ENCODE measurements at places on chromosomes 3 and 15.

GRCh38 chr15:69914040-69914439 lies 183.7 kb downstream of the TLE3 start:
- no peak for DNase-seq

DNA sequence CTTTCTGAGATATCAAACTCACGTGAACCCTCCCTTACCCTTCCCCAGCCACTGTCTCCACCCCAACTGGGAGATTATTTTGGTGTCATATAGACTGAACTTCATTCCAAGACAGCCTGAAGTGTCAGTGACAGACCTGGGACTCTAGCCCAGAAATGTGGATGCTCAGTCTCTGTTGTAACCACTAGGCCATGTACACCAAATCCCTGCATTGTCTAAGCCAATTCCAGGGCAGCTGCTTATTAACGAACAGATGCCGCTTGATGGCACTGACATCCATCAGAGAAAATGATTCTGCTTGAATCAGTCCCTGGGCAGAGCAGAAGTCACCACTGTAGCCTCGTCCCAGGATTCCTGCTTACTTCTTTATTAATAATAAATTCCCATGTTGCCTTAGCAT lies 305.5 kb downstream of the GRM7 start:
- no peak for DNase-seq

DNA sequence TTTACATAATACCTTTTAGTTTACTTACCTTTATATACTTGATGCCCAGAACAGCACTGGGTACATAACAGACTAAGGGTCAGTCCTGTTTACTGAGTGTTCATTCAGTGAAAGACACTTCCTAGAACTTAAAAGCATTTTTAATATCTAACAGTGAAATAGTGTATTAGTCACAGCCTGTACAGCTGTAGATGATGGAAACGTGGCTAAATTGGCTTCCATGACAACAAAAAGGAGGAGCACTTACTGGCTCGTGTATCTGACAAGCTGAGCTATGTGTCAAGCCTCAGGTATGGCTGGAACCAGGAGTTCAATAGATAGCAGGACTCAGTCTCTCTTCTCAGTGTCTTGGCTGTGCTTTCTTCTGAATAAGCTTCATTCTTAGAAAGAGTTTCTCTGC lies 40.2 kb downstream of the CMTM8 start:
- DNase-seq: no peak

DNA sequence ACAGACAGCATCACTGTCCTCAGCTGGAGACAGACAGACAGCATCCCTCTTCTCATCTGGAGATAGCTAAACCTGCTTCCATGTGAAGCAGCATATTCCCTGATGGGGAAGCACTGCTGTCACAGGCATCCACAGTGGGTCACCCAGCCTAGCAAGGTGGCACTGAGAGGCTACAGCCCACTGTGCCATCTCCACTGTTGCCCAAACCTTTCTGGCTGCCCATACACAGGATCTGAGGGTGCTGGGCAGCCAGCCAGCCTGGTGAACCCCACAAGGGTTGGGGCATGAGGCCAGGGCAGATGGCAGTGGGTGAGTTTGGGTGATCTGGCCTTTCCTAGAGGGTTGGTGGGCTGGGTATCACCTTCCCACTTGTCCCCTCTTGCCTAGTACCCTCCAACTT lies 11.7 kb downstream of the CHST13 start:
- no peak for DNase-seq

Data from HuH-7 (cell line).